Retina (tissue), 1 donor: ENCODE measurements at places on chromosomes 2 and 18.
A peak's percentile ranks its signal among the peaks of the same experiment; 100 is the strongest.

DNA sequence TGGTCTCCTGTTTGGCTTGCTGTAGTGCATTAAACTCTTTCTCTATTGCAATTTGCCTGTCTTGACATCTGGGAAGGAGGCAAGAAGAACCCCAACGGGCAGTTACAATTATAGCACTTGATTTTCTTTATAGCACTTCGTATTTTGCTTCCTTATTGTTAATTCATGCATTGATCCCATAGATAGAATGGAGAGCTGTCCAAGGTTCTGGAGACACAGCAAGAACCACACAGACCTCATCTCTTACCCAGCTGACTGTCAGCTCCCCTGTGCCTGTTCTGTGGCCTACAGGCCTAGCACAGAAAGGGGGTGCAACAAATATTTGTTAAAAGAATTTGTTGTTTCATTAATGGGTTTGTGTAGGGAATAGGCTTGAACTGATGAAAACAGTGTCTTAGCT, 194.3 kb downstream of the GALNT1 start:
- no peak for DNase-seq

- DNase-seq, result peak; percentile 25
Measured at GRCh38 chr2:106579750-106580197, 92.6 kb downstream of the CD8B2 start.

GRCh38 chr2:168216351-168217005, 30.9 kb downstream of the STK39 start:
- DNase-seq, result no peak

GRCh38 chr2:157722580-157723234, 94.0 kb upstream of the ACVR1C start:
- DNase-seq, result no peak
